ENCODE measurements at places on chromosomes 12 and 14. TPM values are rescaled to one million over a fixed set of nuclear protein-coding genes. Genes with fewer than 3 reads are reported as not detected.

The FAR2 gene
- total RNA-seq = 14.4 TPM

The TDRD9 gene
- 2.5 TPM for total RNA-seq

The TTC6 gene
- total RNA-seq = not detected

The ESPL1 gene
- 10.0 TPM for total RNA-seq

The ZNF385A gene
- total RNA-seq = 0.77 TPM

The LRIG3 gene
- total RNA-seq = 18.3 TPM

Measured in regular cardiac myocyte (primary cell).